ENCODE measurements at places on chromosomes 1 and 21. TPM values are rescaled to one million over a fixed set of nuclear protein-coding genes. Genes with fewer than 3 reads are reported as not detected.

DNA sequence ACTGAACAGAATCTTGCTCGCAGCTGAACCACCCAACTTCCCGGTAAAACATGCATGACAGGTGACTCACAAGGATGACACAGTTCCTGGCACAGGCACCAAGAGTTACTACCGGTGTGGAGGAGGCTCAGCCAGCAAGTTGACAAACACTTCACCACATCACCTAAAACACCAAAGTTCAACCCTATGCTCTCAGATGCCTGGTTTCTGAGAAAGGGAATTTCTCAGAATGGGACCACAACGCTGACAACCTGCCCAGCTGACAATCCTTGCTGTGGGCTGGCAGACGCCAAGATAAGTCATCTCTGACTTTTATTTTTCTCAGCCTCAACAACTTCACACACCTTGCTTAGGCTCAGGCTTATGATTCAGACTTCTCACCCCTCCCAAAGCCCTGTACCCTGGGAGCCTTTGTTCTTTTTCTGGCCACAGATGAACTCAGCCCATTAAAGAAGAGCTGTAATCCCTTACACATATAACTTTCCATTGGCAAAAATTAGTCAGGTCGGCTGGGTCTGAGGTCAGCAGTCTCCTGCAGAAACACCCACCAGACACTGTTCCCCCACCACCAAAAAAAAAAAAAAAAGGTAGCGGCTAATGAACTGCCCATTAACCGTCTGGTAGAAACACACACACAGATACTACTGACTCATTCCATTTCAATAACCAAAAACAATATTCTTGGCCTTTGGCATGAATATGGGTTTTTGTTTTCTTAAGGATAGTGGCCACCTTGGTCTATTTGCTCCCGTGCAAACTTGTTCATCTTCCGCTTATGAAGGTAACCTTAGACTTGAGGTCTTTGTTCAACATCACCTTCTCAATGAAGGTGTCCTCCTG is 10.8 kb upstream of the TIAM1 start:
- no peak overlapping the region for H3K27ac ChIP-seq
- H3K36me3 ChIP-seq, result no peaks in the 10 kb centered on the region
- H3K27me3 ChIP-seq, result no peaks in the 10 kb centered on the region
- H3K4me1 ChIP-seq, result peaks cover 20% of the 10 kb centered on the region
- DNase-seq, result no peak
- no peak overlapping the region for H3K4me3 ChIP-seq

CYP4A22 gene
- total RNA-seq, result not detected

TAS1R1 gene
- not detected for total RNA-seq

- no peaks in the 10 kb centered on the region for H3K36me3 ChIP-seq
- no peaks in the 10 kb centered on the region for H3K4me1 ChIP-seq
- no peak for DNase-seq
- no peak overlapping the region for H3K4me3 ChIP-seq
- peaks cover 1% of the 10 kb centered on the region for H3K27me3 ChIP-seq
Measured at GRCh38 chr1:80769208-80769750, 1031.5 kb upstream of the ADGRL2 start.

DNA sequence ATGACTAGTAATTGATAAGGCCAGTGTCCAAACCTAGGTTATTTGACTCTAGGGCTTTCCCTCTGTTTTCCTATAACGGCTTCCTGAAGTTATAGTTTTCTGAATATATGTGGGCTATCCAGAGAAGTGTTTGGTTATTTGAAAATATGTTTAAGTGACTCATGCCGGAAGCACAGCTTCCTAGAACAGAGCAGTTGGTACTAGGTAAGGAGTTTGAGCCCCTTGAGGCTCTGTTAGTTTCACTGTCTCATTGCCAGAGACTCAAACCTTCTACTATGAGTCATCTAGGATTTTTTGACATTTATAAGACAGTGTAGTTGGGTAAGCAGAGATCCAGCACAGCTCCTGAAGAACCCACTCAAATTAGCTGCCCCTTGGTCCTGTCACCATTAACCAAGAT is 27.1 kb upstream of the LEPR start:
- H3K27me3 ChIP-seq, result no peaks in the 10 kb centered on the region
- H3K36me3 ChIP-seq, result peaks cover 40% of the 10 kb centered on the region
- DNase-seq, result peak; percentile 42
- peak overlapping the region; percentile 65 for H3K27ac ChIP-seq
- H3K4me3 ChIP-seq, result no peak overlapping the region

GRCh38 chr1:63859480-63860275 is 85.9 kb downstream of the ROR1 start:
- H3K4me3 ChIP-seq, result no peak overlapping the region
- H3K27me3 ChIP-seq, result peaks cover 1% of the 10 kb centered on the region
- H3K4me1 ChIP-seq, result peaks cover under 1% of the 10 kb centered on the region
- peaks cover 12% of the 10 kb centered on the region for H3K36me3 ChIP-seq

- no peak overlapping the region for H3K4me3 ChIP-seq
- H3K27me3 ChIP-seq, result peaks cover 10% of the 10 kb centered on the region
- DNase-seq, result no peak
- no peak overlapping the region for H3K27ac ChIP-seq
- H3K4me1 ChIP-seq, result peaks cover 21% of the 10 kb centered on the region
Measured at GRCh38 chr1:211738691-211739301, 63.4 kb upstream of the NEK2 start.

GRCh38 chr1:18636596-18637508 is 6.2 kb downstream of the PAX7 start:
- peaks cover 89% of the 10 kb centered on the region for H3K27me3 ChIP-seq
- no peaks in the 10 kb centered on the region for H3K36me3 ChIP-seq
- H3K4me1 ChIP-seq, result no peaks in the 10 kb centered on the region
- no peak overlapping the region for H3K27ac ChIP-seq

- no peak for DNase-seq
- H3K4me3 ChIP-seq, result no peak overlapping the region
- no peak overlapping the region for H3K27ac ChIP-seq
Measured at GRCh38 chr21:15414057-15414456, 315.7 kb upstream of the USP25 start.

SPATC1L gene
- total RNA-seq, result 12.9 TPM

AMIGO1 gene
- total RNA-seq, result 3.8 TPM

DNA sequence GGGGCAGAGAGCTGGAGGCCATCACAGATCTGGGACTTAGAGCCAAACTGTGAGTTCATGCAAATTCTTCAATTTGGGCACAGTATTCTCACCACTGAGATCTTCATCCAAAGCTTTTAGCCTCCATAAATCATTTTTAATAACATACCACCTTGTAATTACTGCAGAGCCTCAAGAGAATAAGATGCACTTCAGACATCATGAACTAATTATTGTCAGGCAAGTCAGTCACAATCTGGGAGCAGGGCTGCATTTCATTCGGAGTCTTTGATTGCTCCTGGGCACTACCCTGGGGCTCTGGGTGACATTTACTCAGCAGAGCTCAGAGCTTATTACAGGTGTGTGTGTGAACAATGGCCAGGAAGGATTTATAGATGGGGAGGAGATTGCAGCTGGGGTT is 623.7 kb downstream of the PTPRU start:
- H3K4me3 ChIP-seq, result no peak overlapping the region
- no peaks in the 10 kb centered on the region for H3K4me1 ChIP-seq
- H3K36me3 ChIP-seq, result peaks cover 7% of the 10 kb centered on the region
- DNase-seq, result no peak
- H3K27me3 ChIP-seq, result no peaks in the 10 kb centered on the region

DNA sequence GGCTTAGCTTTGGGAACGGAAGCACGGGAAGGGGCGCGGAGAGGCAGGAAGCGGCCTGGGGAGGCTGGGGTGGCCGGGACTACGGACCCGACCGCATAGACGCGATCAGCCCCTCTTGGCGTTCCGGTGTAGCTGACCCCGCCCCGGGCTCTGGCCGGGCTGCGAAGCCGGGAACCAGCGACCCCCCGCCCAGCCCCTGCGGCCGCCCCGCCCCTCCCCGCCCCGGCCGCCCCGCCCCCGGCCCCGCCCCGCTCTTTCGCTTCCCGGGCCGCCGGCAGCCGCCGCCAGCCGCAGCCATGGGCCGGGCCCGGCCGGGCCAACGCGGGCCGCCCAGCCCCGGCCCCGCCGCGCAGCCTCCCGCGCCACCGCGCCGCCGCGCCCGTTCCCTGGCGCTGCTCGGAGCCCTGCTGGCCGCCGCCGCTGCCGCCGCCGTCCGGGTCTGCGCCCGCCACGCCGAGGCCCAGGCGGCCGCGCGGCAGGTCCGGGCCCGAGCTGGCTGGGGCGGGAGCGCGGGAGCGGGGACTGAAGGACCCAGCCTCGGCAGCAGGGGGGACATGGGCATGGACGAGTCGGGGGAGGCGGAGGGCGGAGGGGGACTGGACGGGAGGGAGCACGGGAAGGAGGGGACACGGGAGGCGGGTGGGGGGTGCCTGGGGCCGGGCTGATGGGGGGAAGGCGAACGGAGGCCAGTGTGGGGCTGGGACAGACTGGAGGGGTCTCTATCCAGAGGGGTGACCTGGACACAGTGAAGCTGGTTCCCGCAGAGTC is at the start of gene SELENON:
TSS of gene SELENON (plus strand) at position 259 of the 768 bp plus-strand sequence. CDS start at position 297, 38 bp downstream.
- peaks cover 37% of the 10 kb centered on the region for H3K4me1 ChIP-seq
- peak within 1 kb of the TSS; percentile 63 for H3K27ac ChIP-seq
- H3K36me3 ChIP-seq, result no peaks in the 10 kb centered on the region

All from HFFc6 (cell line).